ENCODE measurements at places on chromosomes 1 and 21.

DNA sequence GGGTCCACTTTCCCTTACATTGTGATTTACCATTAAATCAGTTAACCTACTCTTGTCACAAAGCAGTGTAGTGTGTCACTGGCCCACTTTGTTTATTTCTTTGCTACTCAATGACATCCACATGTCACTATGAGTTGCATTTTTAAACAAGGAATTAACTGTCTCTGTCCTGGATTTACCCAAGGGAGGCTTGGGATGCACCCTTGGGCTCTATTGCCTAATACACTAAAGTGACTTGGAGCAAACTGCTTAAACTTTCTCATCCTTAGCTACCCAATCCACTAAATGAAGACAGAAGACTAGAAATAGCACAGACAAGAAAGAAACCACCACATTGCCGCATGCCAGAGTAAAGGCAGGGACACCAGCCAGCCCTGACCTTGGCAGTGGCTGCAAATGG lies 136.2 kb upstream of the TIAM1 start:
- DNase-seq: no peak

DNA sequence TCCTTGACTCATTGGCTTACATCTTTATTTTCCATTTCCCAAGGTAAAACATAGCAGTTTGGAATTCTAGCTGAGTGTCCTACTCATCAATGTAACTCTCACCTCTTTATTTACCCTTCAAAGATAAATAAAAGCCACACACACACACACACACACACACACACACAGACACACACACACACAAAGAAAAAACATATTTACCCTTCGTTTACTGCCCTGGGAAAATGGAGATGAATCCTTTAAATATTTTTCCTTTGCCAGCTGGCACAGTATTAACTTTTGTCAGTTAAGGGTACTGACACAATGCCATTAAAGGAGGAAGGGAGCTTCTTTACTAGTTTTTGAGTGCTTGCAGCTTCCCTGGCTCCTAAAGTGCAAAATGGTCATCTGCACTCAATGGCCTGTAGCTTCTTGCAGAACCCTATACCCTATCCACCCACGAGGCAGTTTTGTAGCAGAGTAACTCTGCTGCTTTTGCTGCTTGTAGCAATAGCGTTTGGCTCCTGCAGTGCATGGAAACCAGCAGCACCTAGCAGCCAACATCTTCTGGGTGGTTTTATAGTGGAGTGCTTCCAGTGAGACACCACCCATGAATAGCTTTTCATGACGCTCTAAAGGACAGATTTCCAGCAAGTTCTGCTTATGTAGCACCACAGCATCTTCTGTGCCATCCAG lies 103.7 kb downstream of the HS2ST1 start:
- DNase-seq: no peak

- DNase-seq: no peak
Observed at GRCh38 chr1:106753066-106753465, 303.4 kb upstream of the PRMT6 start.

GRCh38 chr21:44258056-44258725 lies 3.5 kb downstream of the DNMT3L start:
- no peak for DNase-seq

GRCh38 chr1:155967341-155968050 lies 10.9 kb downstream of the ARHGEF2 start:
- DNase-seq: no peak

DNA sequence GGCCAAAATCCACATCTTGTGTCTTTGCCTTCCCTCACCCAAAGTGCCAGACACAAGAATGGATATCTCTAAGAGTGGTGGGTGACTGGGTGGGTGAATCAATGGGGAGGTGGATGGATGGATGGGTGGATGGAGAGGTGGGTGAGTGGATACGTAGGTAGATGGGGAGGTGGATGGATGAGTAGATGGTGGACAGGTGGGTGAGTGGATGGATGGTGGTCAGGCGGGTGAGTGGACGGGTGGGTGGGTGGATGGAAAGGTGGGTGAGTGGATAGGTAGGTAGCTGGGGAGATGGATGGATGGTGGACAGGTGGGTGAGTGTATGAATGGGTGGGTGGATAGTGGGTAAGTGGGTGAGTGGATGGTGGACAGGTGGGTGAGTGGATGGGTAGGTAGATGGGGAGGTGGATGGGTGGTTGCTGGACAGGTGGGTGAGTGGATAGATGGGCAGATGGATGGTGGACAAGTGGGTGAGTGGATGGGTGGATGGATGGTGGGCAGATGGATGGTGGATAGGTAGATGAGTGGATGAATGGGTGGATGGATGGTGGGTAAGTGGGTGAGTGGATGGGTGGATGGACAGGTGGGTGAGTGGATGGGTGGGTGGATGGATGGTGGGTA lies 34.2 kb downstream of the SLC19A1 start:
- no peak for DNase-seq

DNA sequence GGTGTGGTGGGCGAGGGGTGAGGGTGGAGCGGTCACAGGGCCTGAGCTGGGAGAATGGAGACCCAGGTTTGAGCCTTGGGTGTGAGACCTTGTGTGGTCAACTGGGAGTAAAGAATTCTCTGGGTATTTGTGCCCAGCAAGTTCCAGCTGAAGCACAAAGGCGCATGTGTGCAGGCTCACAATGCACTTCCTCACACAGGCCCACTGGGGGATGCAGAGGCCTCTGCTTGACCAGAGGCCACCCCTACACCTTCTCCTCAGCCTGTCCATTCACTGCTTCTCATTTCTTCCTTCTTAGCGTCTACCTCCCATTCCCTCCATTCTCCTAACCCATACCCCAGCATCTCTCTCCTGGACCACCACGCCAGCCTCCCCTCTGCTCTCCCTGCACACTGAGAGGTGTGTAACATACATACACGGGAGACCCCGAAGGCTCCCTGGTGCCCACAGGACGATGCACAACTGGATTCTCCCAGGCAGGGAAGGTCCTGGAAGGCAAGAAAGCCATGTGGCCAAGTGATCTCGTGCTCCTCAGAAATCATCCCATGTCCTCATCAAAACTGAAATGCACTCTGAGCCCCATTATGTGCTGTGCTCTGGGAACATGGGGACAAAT lies 12.3 kb upstream of the TTC39A start:
- DNase-seq: no peak

DNA sequence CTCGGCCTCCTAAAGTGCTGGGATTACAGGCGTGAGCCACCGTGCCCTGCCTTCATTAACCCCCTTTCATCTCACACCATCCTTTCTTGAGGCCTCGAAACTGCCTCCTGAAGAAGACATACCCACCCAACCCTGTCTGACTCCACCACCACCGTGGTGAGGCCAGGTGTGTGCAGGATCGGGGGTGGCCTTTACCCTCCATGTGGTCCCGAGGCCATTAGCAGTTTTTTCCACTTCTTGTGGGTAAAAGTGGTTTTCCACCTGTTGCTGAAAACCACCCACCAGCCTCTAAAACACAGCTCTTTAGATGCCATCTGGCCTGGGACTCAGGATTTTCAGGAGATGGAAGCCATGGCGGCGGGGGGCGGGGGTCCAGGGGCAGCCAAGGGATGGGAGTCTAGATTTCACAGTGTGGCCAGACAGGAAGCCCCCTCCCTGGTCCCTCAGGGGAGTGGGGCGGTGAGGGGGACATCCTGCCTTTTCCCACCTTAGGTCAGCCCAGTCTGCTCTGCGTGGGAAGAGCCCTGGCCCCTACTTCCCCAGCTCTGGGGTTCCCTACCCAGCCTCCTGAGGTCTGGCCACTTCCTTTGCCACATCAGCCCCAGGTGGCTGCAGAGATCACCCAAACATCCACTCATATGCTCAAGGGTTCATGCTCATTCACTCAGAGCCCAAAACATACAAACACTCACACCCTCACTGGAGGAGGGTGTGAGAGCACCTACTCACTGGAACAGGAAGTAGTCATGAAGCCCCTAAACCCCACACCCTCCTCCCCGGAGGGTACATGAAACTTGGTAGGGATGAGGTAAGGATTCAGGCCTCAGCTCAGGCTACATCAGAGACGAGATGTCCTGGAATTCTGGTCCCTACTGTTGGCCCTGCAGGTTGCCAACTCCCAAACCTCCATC lies 2.3 kb downstream of the FGR start:
- DNase-seq: no peak

DNA sequence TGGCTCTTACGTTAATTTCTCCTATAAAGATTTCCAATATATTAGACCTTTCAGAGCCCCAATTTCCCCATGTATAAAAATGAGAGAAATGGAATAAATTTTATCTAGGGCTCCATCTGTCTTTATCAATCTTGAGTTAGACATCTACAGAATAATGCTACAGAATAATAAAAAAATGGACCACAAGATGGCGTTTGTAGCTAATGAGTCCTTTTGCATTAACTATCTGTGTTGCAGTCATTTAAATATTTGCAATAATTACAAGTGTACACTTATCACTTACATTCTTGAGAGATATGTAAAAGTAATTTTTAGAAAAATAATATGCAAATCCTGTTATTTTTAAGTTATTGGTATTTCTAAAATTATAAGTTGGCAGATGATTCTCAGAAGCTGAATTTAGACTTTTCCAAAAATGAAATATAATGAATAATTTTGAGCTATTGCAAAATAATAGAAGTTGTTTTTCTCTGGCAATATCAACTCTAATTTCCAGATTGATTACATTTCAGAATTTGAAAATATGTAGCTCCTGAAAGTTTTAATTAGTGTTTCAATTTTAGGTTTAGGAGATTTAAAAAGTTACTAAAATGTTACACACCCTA lies 87.7 kb downstream of the SNX7 start:
- DNase-seq: peak; percentile 59

- DNase-seq: no peak
Observed at GRCh38 chr1:66787641-66788040, 13.4 kb downstream of the INSL5 start.

GRCh38 chr1:198143797-198144196 lies 13.0 kb upstream of the NEK7 start:
- DNase-seq: no peak

- DNase-seq: no peak
Observed at GRCh38 chr1:13793088-13793730, 93.2 kb downstream of the PRDM2 start.

DNA sequence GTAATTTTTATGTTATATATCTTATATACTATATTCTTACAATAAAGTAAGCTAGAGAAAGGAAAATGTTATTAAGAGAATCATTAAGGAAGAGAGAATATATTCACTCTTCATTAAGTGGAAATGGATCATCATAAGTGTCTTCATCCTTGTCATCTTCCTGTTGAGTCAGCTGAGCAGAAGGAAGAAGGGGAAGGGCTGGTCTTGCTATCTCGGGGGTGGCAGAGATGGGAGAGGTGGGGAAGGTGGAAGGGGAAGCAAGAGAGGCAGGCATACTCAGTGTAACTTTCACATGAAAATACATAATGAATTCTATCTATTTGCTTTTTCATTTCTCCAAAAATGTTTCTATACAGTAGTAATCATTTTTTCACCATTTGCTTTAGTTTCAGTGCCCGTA lies 5.1 kb downstream of the DNASE2B start:
- DNase-seq: no peak

DNA sequence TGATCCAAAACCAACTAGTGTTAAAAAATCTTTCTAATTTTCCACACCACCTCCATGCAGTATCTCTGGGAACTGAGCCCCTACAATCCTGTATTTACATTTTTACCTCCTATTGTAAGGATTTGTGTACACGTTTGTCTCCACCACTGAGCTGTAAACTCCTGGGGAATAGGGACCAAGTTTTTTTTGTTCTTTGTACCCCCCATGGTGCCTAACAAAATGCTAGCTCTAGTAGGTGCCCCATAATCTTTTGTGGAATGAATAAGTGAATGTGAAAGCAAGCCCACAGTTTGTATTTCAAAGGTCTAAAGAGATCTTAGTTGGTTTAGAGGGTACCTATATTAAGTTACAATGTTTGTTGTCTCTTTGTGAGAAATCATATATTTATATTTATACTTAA lies 879 bp upstream of the WLS start:
- DNase-seq: no peak

GRCh38 chr1:205291596-205291995 lies 29.9 kb downstream of the NUAK2 start:
- DNase-seq: no peak

GRCh38 chr1:228490120-228491078 lies 3.2 kb downstream of the RNF187 start:
- no peak for DNase-seq

DNA sequence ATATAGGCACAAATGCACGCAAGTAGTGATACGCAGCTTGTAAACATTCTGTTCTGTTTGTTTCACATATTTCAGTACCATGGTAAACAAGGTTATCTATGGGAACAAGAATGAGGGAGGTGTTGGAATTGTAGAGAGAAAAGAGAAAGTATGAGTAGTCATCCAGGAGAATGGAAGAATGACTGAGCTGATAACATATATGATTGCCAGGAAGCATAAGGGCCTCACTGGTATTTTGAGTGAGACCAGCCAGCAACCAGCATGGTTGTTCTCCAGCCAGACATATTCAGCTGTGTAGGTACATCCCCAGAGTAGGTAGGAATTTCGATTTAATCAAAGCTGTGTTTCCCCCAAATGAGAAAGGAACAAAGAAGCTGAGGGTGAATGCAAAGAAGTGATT lies 58.9 kb upstream of the ARTN start:
- DNase-seq: no peak

DNA sequence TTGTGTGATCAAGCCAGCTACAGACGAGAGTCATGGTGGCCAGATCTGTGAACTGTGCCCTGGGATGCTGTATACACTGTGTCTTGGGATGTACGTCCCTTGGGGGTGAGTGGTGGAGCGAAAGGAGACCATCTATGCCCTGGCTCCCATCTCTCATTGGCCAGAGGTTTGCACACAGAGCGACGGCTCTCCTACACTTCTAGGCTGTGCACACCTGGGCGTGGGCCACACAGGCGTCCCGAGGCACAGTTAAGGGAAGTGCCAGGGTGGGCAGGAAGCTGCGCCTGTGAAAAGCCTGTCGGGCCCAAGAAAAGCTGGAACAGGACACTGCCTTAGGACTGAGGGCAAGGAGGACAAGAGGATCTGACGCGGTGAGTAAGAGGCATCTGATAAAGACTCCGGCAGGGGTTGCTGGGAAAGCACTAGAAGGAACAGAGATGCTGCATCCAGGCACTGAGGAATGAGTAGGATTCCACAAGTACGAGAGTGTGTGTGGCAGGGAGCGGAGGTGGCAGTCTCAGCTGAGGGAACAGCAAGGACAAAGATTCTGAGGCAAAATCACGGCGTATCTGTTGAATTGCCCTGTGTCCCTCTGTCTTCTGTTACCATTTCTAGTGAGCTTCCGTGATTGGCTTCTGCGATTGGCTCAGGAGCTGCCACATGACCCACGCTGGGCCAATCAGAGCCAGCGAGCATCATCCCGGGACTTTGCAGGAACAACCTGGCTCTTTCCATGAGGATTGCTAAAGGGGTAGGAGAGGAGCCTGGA lies 67.9 kb upstream of the ZBTB40 start:
- no peak for DNase-seq

GRCh38 chr1:89998306-89998705 lies 3.4 kb downstream of the ZNF326 start:
- no peak for DNase-seq

- no peak for DNase-seq
Observed at GRCh38 chr1:237383791-237384190, 341.8 kb downstream of the RYR2 start.

All from pons (tissue), 1 donor.